Mammary epithelial cell (primary cell): ENCODE measurements at places on chromosomes 6 and 20. TPM values are rescaled to one million over a fixed set of nuclear protein-coding genes. Genes with fewer than 3 reads are reported as not detected.

The CYP24A1 gene
- 6.2 TPM for total RNA-seq

The LST1 gene
- total RNA-seq = not detected

The POM121L2 gene
- not detected in 2 replicates for total RNA-seq

The GGT7 gene
- total RNA-seq = 19.1 and 19.6 TPM in 2 replicates

The PLEKHG1 gene
- total RNA-seq = 63.2 TPM

The FOXA2 gene
- not detected for total RNA-seq

The TCP11 gene
- not detected for total RNA-seq

The ULBP2 gene
- 8.6 and 12.9 TPM in 2 replicates for total RNA-seq

The CNKSR3 gene
- 3.6 and 4.1 TPM in 2 replicates for total RNA-seq

The TSHZ2 gene
- total RNA-seq = 11.5 TPM

The WFDC12 gene
- not detected in 2 replicates for total RNA-seq

The CCDC170 gene
- 0.24 TPM in 1 of 2 replicates, not detected in the other for total RNA-seq

The MYH7B gene
- total RNA-seq = 0.08 and 0.28 TPM in 2 replicates

The SNPH gene
- 11.2 TPM for total RNA-seq

The TMEM14B gene
- 39.3 TPM for total RNA-seq

The DEFB132 gene
- not detected for total RNA-seq

The PLCB4 gene
- total RNA-seq = 0.19 and 0.21 TPM in 2 replicates

The RIPPLY2 gene
- not detected for total RNA-seq

The STX7 gene
- total RNA-seq = 36.3 TPM

The RAET1E gene
- total RNA-seq = 9.2 TPM

The CDH4 gene
- total RNA-seq = 25.8 and 57.4 TPM in 2 replicates

The CNR1 gene
- total RNA-seq = not detected

The TRDN gene
- total RNA-seq = not detected

The OVOL2 gene
- total RNA-seq = 2.0 TPM

The C20orf202 gene
- not detected in 2 replicates for total RNA-seq

The DNAH8 gene
- 0.02 TPM in 1 of 2 replicates, not detected in the other for total RNA-seq

The PRSS35 gene
- total RNA-seq = 0.17 TPM

The NHSL1 gene
- total RNA-seq = 26.4 and 34.7 TPM in 2 replicates

The PSMB1 gene
- total RNA-seq = 230 TPM

The RNF146 gene
- 28.8 and 44.0 TPM in 2 replicates for total RNA-seq

The FNDC11 gene
- under 0.01 TPM for total RNA-seq

The TREML2 gene
- under 0.01 TPM for total RNA-seq

The HLA-DRB5 gene
- total RNA-seq = not detected in 2 replicates

The VSX1 gene
- not detected in 2 replicates for total RNA-seq

The MEP1A gene
- total RNA-seq = 0.14 and 0.19 TPM in 2 replicates

The STX11 gene
- total RNA-seq = 0.16 and 0.71 TPM in 2 replicates

The FAM209B gene
- total RNA-seq = not detected in 2 replicates

The SLC17A2 gene
- not detected for total RNA-seq

The LHFPL5 gene
- total RNA-seq = not detected
